DMS53 (cell line): ENCODE measurements at places on chromosomes 4 and X.
A peak's percentile ranks its signal among the peaks of the same experiment; 100 is the strongest.

- no peak for DNase-seq
These were observed 4.5 kb upstream of the GPRIN3 start for GRCh38 chr4:89312066-89312465.

GRCh38 chr4:53022513-53023100 lies 160.5 kb downstream of the RASL11B start:
- DNase-seq, result no peak

DNA sequence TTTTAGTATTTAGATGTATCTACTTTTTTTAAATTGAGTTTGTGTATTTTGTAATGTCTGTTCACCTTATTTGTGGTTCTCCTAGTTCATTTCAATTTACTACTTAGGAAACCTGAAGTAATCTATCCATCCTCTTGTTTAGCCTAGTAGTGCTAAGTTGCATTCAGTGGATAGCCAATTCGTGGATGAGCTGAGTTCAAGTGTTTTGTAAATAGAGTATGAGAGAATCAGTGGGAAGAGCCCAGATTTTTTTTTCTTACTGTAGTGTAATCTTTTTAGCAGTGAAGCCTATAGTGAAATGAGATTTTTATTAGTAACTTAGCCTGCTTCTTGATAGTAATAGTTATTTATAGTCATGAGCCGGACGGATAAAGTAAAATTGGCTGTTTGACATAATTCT lies 21.7 kb downstream of the STAG2 start:
- peak; percentile 80 for DNase-seq

DNA sequence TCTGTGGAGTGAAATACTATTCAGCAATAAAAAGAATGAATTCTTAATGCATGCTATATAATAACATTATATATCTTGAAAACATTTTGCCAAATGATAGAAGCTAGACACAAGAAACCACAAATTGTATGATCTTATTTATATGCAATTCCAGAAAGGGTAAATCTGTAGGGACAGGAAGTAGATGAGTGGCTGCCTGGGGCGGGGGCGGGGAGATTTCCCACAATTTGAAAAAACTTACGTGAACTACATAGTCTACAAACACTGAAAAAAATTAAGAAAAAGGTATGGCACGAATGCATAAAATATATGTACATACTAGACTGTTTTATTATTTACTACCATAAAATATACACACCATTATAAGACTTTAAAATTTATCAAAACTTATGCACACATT lies 81.6 kb downstream of the WWC2 start:
- DNase-seq, result no peak

- DNase-seq, result no peak
These were observed 50.7 kb upstream of the MID1IP1 start for GRCh38 chrX:38750551-38750950.

DNA sequence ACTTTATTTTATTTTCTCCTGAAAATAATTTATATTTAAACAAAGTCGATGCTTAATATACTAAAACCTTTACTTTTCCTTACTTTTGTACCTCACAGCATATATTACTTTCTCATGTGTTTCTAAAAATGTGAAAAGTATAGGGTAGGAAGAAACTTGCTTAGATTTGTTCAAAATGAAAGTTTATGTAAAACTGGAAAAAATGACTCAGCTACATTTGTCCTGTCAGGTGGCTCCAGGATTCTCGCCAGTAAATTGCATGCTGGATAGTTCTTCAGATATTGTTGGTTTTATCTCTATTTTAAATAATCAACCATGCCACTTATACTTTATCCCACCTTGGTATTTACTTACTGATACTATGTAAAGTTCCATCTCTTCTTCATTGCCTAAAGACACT lies 159.2 kb upstream of the NDST4 start:
- no peak for DNase-seq

DNA sequence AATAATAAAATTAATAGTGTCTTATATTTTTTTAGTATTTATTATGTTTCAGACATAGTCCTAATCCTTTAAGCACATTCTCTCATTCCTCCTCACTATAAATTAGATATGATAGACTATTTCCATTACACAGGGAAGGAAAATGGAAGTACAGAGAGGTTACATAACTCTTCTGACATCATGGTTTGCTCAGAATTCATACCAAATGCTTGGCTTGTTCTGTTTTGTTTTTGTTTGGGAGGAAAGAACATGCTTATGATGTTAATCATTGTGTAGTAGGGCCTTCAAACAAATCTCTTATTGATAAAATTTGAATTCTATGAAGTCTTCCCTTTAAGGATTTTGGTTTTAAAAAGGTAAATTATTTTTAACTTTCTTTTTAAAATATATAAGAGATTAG lies 59.5 kb downstream of the RXFP1 start:
- no peak for DNase-seq

DNA sequence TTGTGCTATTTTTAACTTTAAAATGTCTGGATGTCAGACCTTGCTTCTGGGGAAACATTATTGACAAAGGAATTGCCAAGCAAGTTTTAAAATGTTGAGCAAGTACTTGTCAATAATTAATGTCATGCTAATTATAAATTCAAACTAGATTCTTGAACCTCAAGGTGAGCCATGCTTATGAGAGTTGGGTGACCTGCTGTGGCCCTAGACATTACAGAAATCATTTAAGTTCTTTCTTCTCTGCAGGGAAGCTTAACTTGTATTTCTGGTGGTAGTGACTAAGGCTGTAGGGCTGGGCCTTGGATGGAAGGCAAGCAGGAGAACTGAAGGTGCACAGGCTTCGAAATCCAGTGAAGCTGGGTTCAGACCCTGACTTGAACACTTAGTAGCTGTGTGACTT lies 14.8 kb upstream of the UCHL1 start:
- DNase-seq, result no peak

DNA sequence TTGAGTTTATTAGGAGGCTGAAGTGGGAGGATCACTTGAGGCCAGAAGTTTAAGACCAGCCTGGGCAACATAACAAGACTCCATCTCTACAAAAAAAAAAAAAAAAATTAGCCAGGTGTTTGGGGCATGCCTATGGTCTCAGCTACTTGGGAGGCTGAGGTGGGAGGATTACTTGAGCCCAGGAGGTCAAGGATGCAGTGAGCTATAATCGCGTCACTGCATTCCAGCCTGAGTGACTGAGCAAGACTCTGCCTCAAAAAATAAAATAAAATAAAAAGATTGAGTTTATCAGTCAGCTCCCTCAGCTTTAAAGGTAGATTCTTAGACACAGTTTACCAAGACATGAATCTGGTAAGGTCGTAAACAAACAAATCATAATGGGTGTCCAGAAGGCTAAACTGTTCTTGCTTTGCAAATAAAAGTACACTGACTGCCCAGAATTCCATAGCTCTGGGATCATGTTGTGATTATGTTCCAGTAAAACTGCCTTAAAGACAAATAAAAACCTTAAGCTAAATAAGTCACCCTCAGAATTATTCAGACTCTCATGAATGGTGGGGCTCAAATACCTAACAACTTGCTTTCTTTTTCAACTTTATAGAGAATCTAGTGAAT lies 18.7 kb downstream of the APOO start:
- DNase-seq, result no peak

GRCh38 chrX:2654436-2655340 lies 36.4 kb upstream of the CD99 start:
- no peak for DNase-seq

GRCh38 chr4:11013094-11013664 lies 328.6 kb upstream of the CLNK start:
- DNase-seq, result no peak

DNA sequence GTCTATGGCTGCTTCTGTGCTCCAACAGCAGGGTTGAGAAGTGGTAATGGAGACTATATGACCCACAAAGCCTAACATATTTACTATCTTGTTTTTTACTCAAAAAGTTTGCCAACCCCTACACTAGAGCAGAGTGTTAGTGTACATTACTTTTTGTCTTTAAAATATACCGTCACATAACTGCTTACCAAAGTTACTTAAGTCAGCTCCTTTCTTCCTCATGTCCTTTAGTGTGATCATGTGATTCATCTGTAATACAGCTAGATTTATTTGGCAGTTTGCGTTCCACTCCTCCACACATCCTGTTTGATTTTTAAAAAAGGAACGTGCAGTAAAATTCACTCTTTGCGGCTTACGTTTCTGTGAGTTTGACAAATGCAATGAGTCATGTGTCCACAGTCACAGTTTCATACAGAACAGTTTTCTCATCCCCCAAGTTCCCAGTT lies 162.4 kb upstream of the GPRIN3 start:
- DNase-seq, result no peak

DNA sequence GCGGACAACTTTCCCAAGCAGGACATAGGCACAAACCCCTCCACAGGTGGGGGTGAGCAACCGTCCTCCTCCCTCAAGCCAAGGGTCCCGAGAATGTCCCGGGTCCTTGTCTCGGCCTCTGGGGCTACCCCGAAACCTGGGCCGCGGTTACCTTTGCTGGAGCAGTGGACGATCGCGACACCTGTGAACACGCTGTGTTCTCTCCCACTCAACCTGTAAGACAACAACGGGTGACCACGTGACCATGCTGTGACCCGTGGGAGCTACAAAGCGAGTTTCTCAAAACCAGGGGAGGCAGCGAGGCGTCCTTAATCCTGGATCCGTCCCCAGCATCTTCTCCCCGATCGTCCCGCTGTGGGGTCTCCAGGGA lies 17.9 kb downstream of the ASMTL start:
- DNase-seq, result no peak
